ENCODE measurements at places on chromosomes 6 and 20.

- H3K27ac ChIP-seq, result no peak overlapping the region
- DNase-seq, result peak; percentile 36
- no peak overlapping the region for H3K4me3 ChIP-seq
- peaks cover 45% of the 10 kb centered on the region for H3K36me3 ChIP-seq
- no peaks in the 10 kb centered on the region for H3K27me3 ChIP-seq
Observed at GRCh38 chr6:43570876-43571441, 4.9 kb downstream of the XPO5 start.

- no peak for DNase-seq
- no peaks in the 10 kb centered on the region for H3K36me3 ChIP-seq
- no peaks in the 10 kb centered on the region for H3K27me3 ChIP-seq
- H3K4me1 ChIP-seq, result no peaks in the 10 kb centered on the region
- H3K27ac ChIP-seq, result no peak overlapping the region
- H3K4me3 ChIP-seq, result no peak overlapping the region
Observed at GRCh38 chr6:122696079-122696478, 83.4 kb upstream of the FABP7 start.

GRCh38 chr6:161169696-161170095 lies 104.2 kb downstream of the AGPAT4 start:
- H3K27ac ChIP-seq, result no peak overlapping the region
- H3K27me3 ChIP-seq, result no peaks in the 10 kb centered on the region
- H3K4me1 ChIP-seq, result no peaks in the 10 kb centered on the region
- DNase-seq, result peak; percentile 52
- H3K4me3 ChIP-seq, result no peak overlapping the region

GRCh38 chr20:50339466-50339901 lies 148.9 kb downstream of the CEBPB start:
- H3K4me3 ChIP-seq, result no peak overlapping the region
- no peaks in the 10 kb centered on the region for H3K36me3 ChIP-seq
- no peak for DNase-seq
- peak overlapping the region; percentile 63 for H3K27ac ChIP-seq
- no peaks in the 10 kb centered on the region for H3K27me3 ChIP-seq
- H3K4me1 ChIP-seq, result peaks cover 12% of the 10 kb centered on the region

GRCh38 chr6:85675030-85675819 lies 32.5 kb upstream of the SYNCRIP start:
- no peaks in the 10 kb centered on the region for H3K27me3 ChIP-seq
- H3K36me3 ChIP-seq, result no peaks in the 10 kb centered on the region
- no peak overlapping the region for H3K27ac ChIP-seq

DNA sequence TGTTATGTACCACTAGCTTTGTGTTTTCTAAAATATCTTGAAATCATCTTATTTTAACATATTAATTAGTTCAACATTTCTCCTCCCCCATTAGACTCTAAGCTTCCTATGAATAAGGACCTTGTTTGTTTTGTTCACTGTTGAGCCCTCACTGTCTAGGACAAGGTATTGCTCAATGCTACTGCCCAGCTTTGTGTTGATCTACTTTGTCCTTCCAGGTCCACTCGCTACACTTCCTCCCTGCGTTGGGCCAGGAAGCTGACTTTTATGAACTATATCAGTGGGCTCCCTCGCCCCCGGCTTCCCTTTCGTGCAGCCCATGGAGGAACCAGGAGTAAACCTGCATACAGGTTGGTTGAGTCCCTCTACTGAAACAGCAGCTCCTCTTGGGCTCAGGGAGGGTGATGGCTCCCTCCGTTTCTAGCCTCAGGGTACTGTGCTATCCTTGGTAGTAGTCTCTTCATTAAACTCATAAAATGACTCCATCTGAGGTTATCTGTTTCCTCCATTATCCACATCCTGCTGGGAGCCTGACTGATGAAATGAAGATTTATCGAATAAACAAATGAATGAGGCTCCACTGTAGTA lies 272.5 kb downstream of the CLIC5 start:
- H3K27ac ChIP-seq, result no peak overlapping the region
- H3K4me3 ChIP-seq, result no peak overlapping the region
- H3K27me3 ChIP-seq, result no peaks in the 10 kb centered on the region
- H3K4me1 ChIP-seq, result no peaks in the 10 kb centered on the region
- no peak for DNase-seq

DNA sequence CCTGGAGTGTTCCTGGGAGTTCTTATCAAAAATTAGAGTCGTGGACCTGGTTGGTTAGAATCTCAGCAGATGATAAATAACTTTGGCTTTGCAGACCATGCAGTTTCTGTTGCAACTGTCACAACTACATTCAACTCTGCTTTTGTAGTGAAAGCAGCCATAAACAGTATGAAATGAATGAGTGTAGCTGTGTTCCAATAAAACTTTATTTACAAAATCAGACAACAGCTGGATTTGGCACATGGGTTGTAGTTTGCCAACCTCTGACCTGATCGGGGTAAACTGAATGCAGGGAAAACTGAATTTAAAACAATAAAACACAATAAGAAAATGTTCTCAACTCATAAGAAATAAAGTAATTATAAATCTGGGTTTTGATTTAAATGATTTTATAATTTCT lies 513.8 kb downstream of the CDKAL1 start:
- H3K36me3 ChIP-seq, result no peaks in the 10 kb centered on the region
- H3K27ac ChIP-seq, result no peak overlapping the region
- no peak for DNase-seq
- no peaks in the 10 kb centered on the region for H3K27me3 ChIP-seq
- peaks cover 8% of the 10 kb centered on the region for H3K4me1 ChIP-seq
- H3K4me3 ChIP-seq, result no peak overlapping the region

GRCh38 chr20:49112596-49113274 lies 66.6 kb downstream of the CSE1L start:
- no peak for DNase-seq
- no peak overlapping the region for H3K4me3 ChIP-seq
- no peaks in the 10 kb centered on the region for H3K27me3 ChIP-seq
- H3K36me3 ChIP-seq, result peaks cover 49% of the 10 kb centered on the region
- no peaks in the 10 kb centered on the region for H3K4me1 ChIP-seq
- H3K27ac ChIP-seq, result no peak overlapping the region

DNA sequence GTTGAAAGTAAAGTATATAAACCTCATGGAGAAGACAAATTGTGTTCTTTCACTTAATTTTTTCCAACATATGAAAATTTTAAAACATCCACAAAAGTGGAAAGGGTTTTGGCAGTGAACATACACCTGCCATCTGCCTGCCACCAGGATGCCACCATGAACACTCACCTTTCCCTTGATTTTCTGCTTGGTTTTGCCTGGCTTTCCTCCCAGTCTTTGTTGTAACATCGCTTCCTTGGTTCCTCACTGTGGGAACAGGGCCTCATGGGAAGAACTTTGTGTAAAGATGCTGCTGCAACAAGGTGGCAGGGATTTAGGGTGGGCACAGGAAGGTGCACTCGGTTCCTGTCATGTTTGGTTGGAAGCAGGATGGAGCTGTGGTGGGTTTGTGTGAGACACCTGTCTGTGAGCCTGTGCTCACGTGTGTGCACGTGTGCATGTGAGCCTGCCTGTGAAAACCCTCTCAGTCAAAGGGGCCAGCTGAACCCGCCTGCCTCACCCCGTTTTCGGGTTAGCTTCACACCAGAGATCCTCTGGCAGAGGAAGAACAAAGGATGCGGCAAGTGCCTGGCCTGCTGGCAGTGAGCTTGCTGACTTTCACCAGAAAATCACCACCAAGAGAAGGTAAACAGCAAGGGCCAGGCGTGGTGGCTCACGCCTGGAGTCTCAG lies 11.0 kb upstream of the RBM38 start:
- DNase-seq, result no peak
- no peak overlapping the region for H3K4me3 ChIP-seq
- H3K27ac ChIP-seq, result peak overlapping the region; percentile 14
- no peaks in the 10 kb centered on the region for H3K4me1 ChIP-seq

DNA sequence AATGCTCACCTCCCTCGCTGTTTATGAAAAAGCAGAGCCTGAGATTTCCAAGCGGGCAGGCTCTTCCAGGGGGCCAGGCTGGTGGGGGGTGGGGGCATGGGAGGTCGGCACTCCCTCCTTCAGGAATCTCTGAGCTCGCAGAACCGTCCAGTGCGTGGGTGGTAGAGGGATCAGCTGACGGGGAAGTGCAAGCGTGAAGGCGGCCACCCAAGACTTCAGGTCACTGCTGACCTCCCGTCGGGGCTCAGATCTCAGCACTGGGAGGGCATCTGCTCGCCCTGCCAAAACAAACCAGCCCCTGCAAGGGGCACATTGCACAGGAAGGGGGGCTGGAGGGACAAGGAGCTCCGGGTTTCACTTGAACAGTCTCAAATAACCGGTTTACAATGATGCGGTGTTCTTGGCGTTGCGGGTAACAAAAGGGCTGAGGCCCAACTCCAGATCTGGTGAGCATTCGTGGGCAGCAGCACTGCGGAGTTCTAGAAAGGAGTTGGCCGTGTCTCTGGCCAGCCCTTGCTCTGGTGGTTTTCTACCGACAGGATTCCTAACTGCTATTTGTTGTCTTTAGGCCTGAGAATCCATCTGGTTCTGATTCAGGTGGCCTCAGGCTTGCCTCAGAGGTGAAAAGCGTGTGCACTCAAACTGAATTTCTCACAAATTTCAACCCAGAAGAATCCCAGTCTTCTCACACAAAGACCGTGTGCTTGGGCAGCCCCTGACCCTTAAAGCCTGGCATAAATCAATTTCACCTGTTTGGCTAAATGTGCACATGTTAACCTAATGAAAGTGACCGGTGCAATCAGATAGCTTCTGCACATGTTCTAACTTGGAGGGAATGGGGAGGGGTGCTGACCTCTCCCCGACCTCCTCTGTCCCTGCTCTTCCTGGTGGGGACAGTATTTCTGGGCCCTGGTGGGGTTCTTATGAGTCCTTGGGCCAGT lies 191.6 kb downstream of the MYLK4 start:
- no peak for DNase-seq
- no peaks in the 10 kb centered on the region for H3K27me3 ChIP-seq
- no peak overlapping the region for H3K27ac ChIP-seq

- H3K27ac ChIP-seq, result no peak overlapping the region
- DNase-seq, result no peak
- H3K27me3 ChIP-seq, result no peaks in the 10 kb centered on the region
- no peak overlapping the region for H3K4me3 ChIP-seq
- no peaks in the 10 kb centered on the region for H3K36me3 ChIP-seq
Observed at GRCh38 chr6:14375930-14376329, 258.4 kb downstream of the CD83 start.

- DNase-seq, result no peak
- H3K27me3 ChIP-seq, result no peaks in the 10 kb centered on the region
- no peak overlapping the region for H3K27ac ChIP-seq
Observed at GRCh38 chr6:114312931-114313330, 29.9 kb downstream of the HS3ST5 start.

DNA sequence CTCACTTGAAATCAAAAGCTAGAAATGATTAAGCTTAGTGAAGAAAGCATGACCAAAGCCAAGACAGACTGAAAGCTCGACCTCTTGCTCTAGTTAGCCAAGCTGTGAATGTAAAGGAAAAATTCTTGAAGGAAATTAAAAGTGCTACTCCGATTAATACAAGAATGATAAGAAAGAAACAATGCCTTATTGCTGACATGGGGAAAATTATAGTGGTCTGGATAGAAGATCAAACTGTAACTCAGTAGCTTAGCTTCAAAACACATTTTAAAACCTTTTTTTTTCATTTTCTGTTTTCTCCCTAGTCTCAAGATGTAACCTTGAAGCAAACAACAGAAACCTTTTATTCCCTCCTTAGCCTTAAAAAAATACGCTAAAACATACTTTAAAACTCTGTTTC lies 11.4 kb upstream of the GJE1 start:
- no peak overlapping the region for H3K27ac ChIP-seq
- DNase-seq, result no peak
- no peaks in the 10 kb centered on the region for H3K4me1 ChIP-seq

- DNase-seq, result no peak
- no peak overlapping the region for H3K27ac ChIP-seq
- H3K27me3 ChIP-seq, result no peaks in the 10 kb centered on the region
- H3K4me3 ChIP-seq, result no peak overlapping the region
- no peaks in the 10 kb centered on the region for H3K36me3 ChIP-seq
- no peaks in the 10 kb centered on the region for H3K4me1 ChIP-seq
Observed at GRCh38 chr6:34061348-34061747, 84.5 kb downstream of the GRM4 start.

- H3K27me3 ChIP-seq, result no peaks in the 10 kb centered on the region
- no peak for DNase-seq
- H3K4me1 ChIP-seq, result peaks cover 5% of the 10 kb centered on the region
- H3K4me3 ChIP-seq, result no peak overlapping the region
- peak overlapping the region; percentile 14 for H3K27ac ChIP-seq
Observed at GRCh38 chr20:36744243-36744642, 1.6 kb downstream of the NDRG3 start.

DNA sequence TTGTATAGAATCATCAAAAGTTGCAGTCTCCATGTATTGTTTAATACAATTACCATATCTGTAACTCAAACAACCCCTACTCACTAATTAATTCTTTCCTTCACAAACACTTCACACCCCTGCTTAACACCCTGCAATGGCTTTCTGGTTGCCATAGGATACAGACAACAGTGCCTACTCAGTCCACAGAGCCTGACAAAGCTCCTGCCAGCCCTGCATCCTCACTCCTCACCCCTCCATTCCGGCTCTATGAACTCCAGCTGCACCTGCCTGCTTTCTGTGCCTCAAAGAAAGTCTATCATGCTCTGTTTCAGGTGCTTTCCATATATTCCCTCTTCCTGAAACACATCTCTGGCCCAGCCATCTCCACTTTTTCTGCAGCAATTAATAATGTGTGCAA lies 253.4 kb downstream of the HACE1 start:
- H3K27ac ChIP-seq, result no peak overlapping the region
- DNase-seq, result no peak
- peaks cover 29% of the 10 kb centered on the region for H3K4me1 ChIP-seq
- no peak overlapping the region for H3K4me3 ChIP-seq
- H3K36me3 ChIP-seq, result no peaks in the 10 kb centered on the region

DNA sequence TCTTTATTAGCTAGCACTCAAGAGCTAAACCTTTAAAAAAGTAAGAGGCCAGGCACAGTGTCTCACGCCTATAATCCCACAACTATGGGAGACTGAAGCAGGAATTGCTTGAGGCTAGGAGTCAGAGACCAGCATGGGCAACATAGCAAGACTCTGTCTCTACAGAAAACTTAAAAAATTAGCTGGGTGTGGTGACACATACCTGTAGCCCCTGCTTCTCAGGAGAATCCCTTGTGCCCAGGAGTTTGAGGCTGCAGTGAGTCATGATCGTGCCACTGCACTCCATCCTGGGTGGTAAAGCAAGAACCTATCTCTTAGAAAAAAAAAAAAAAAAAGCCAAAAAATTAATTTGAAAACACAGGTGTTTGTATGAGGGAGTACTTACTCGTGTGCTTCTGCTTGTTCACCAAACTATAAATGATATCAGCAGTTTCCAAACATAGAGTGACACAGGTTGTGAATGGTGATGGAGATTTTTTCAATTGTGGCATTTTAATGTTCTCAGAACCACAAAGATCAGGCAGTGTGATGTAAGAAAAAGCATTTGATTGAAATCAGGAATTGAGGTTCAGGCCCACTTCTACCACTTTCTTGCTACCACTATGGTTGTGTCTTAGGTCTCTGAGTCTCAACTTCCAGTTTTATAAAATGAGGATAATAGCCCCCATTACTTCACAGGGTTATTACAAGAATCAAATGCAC lies 104.9 kb downstream of the FOXO3 start:
- peaks cover 32% of the 10 kb centered on the region for H3K4me1 ChIP-seq
- H3K4me3 ChIP-seq, result no peak overlapping the region
- H3K27me3 ChIP-seq, result no peaks in the 10 kb centered on the region
